ENCODE measurements at places on chromosomes 1 and 21. TPM values are rescaled to one million over a fixed set of nuclear protein-coding genes. Genes with fewer than 3 reads are reported as not detected.

Gene LAMB3
- total RNA-seq = 4.9 TPM

Gene GJB5
- not detected for total RNA-seq

Gene APCS
- total RNA-seq = not detected

Gene ATP1A4
- total RNA-seq = not detected

Gene VHLL
- not detected for total RNA-seq

Gene USP25
- total RNA-seq = 25.2 TPM

Gene ZBTB8B
- not detected for total RNA-seq

Gene LPAR3
- 3.0 TPM for total RNA-seq

Gene GBP6
- total RNA-seq = not detected

Gene KIAA1614
- 9.2 TPM for total RNA-seq

Gene ZYG11A
- total RNA-seq = 0.84 TPM

Gene PROX1
- total RNA-seq = not detected

Gene CDC42BPA
- total RNA-seq = 16.6 TPM

Gene IER5
- total RNA-seq = 37.3 TPM

Gene KRTAP19-1
- total RNA-seq = not detected

Gene MPL
- total RNA-seq = not detected

Gene SLFNL1
- total RNA-seq = under 0.01 TPM

Gene KCNK1
- total RNA-seq = 1.8 TPM

Gene LRRC53
- not detected for total RNA-seq

Gene C8A
- total RNA-seq = not detected

Gene SUMO3
- total RNA-seq = 84.1 TPM

Gene NBPF10
- 0.30 TPM for total RNA-seq

Gene PPT1
- total RNA-seq = 47.2 TPM

Gene KCNE1
- total RNA-seq = 0.45 TPM

Gene NPHS2
- not detected for total RNA-seq

Gene FCGR2B
- total RNA-seq = not detected

Gene OLIG1
- not detected for total RNA-seq

Gene C1orf56
- total RNA-seq = 3.0 TPM

Gene AUNIP
- 9.1 TPM for total RNA-seq

Gene ADAMTS1
- 13.5 TPM for total RNA-seq

Gene DIO1
- total RNA-seq = not detected

Gene EPRS1
- total RNA-seq = 96.2 TPM

Gene PPM1J
- total RNA-seq = 2.5 TPM

Gene ANKRD65
- total RNA-seq = 0.50 TPM

Gene USH2A
- total RNA-seq = not detected

Gene SYDE2
- 1.9 TPM for total RNA-seq

Gene LCE2C
- total RNA-seq = not detected

Gene SPATA46
- not detected for total RNA-seq

Gene PBXIP1
- 42.1 TPM for total RNA-seq

Gene CFAP45
- total RNA-seq = 0.30 TPM

Gene CRNN
- total RNA-seq = not detected

Gene TRIM63
- total RNA-seq = not detected

Gene GNG4
- total RNA-seq = 1.3 TPM

Gene CLCA1
- not detected for total RNA-seq

Gene AADACL4
- total RNA-seq = not detected

Gene SYPL2
- 0.15 TPM for total RNA-seq

Gene ACBD6
- 57.7 TPM for total RNA-seq

Gene PRELP
- total RNA-seq = under 0.01 TPM

Gene SYTL1
- 0.89 TPM for total RNA-seq

Gene C1QTNF12
- 0.17 TPM for total RNA-seq

Gene OR2M3
- total RNA-seq = not detected

Gene BEND5
- total RNA-seq = 1.2 TPM

Gene CELSR2
- 1.5 TPM for total RNA-seq

Gene DONSON
- total RNA-seq = 28.7 TPM

Gene ZNF281
- 11.1 TPM for total RNA-seq

Gene LIN28A
- not detected for total RNA-seq

Gene MAP7D1
- 199 TPM for total RNA-seq

Gene XCL2
- not detected for total RNA-seq
